Jurkat, Clone E6-1 (cell line): ENCODE measurements at places on chromosomes 12 and 14.
A peak's percentile ranks its signal among the peaks of the same experiment; 100 is the strongest.

- no peak for DNase-seq
Measured at GRCh38 chr14:47439953-47440352, 235.5 kb downstream of the MDGA2 start.

DNA sequence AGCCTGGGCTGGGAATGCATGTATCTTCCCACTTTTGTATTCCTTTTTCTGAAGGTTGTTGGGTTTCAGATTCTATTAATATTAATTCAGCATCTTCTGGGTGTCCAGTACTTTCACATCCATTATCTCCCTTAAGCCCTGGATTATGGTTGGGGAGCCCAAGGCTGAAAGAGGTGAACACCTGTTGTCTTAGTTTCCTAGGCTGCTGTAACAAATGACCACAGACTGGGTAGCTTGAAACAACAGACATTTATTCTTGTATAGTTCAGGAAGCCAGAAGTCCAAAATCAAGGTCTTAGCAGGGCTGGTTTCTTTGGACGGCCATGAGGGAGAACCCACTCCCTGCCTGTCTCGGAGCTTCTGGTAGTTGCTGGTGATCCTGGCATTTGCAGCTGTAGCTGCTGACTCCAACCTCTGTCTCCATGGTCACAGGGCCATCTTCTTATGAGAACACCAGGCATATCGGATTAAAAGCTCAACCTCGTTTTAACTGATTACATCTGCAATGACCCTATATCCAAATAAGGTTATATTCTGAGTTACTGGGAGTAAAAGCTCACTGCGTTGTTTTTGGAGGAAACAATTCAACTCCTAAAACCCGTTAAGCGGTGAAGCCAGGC lies 68.2 kb upstream of the CLMN start:
- no peak for DNase-seq

GRCh38 chr12:51238037-51238509 lies 553 bp upstream of the DAZAP2 start:
- peak; percentile 45 for DNase-seq

GRCh38 chr14:42715316-42715715 lies 1108.6 kb downstream of the LRFN5 start:
- DNase-seq = no peak

- DNase-seq = no peak
Measured at GRCh38 chr14:65281991-65282895, 130.3 kb upstream of the FUT8 start.

- DNase-seq = no peak
Measured at GRCh38 chr12:122830517-122831214, 4.6 kb upstream of the HIP1R start.

GRCh38 chr12:32558903-32559302 lies 120.2 kb upstream of the DNM1L start:
- no peak for DNase-seq

- no peak for DNase-seq
Measured at GRCh38 chr12:132582582-132583410, 27.6 kb downstream of the LRCOL1 start.

GRCh38 chr14:59281609-59282377 lies 93.3 kb downstream of the DAAM1 start:
- DNase-seq = no peak

- peak; percentile 70 for DNase-seq
Measured at GRCh38 chr12:104680070-104680469, 223.3 kb downstream of the CHST11 start.

DNA sequence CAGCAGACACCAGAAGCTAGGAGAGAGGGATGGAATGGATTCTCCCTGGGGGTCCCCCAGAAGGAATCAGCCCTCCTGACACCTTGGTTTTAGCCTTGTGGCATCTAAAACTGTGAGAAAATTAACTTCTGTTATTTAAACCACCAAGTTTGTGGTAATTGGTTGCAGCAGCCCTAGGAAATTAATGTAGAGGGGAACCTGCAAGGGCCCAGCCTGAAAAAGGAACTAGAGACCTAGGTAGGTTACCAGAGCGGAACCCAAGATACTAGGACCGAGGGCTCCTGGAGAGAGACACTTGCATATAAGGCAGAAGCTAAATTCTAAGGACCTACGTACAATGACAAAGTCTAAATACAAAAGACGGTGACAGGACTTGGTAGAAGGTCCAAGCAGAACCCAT lies 8.1 kb upstream of the DENND5B start:
- no peak for DNase-seq

DNA sequence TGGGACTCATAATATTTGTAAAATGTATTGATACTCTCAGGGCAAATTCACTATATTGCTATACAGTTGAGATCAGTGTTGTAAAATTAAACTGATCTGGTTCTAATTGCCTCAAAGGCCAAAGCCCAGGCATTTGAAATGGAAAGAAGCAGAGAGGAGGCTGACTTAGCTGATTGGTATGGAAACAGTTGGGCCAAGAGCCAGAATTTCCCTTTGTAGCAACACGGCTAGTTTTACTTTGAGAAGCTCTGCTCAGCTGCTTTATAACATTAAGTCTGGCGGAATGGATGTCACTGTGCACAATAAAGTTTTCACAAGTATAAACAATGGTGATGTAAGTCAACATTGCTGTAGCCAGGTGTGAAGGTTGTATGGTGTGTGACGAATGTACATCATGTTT lies 186.4 kb downstream of the MSRB3 start:
- no peak for DNase-seq

- no peak for DNase-seq
Measured at GRCh38 chr14:100775831-100776591, 49.3 kb downstream of the DLK1 start.

DNA sequence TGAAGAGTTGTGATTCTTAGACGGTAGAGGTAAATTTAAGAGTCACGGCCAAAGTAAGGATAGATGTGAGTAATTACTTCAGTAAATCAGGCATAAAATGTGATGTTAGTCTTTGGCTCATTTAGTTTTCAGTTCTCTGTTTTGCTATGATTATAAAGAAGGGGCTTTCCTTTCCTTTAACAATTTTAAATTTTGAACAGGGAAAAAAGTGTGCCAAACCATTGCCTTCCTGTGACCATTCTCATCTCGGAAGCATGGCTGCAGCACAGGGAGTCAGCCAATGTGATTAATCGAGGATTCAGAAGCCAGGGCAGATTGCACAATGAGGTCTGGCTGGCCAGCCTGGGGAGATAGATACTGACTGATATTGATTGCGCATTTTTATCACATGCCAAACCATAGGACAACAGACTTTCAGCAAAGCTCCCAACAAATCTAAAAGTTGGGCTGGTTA lies 480.2 kb upstream of the PRICKLE1 start:
- DNase-seq = no peak
